ENCODE measurements at places on chromosomes 5 and 9. TPM values are rescaled to one million over a fixed set of nuclear protein-coding genes. Genes with fewer than 3 reads are reported as not detected.

ATOSB gene
- 11.4 TPM for total RNA-seq

GFI1B gene
- total RNA-seq, result not detected

NMUR2 gene
- not detected for total RNA-seq

SLC34A3 gene
- 0.16 TPM for total RNA-seq

DOCK2 gene
- 6.4 TPM for total RNA-seq

PIP5KL1 gene
- total RNA-seq, result 1.4 TPM

IFNA13 gene
- not detected for total RNA-seq

PHF24 gene
- total RNA-seq, result 25.6 TPM

ELAVL2 gene
- 297 TPM for total RNA-seq
